ENCODE measurements at places on chromosomes 12 and 14.

DNA sequence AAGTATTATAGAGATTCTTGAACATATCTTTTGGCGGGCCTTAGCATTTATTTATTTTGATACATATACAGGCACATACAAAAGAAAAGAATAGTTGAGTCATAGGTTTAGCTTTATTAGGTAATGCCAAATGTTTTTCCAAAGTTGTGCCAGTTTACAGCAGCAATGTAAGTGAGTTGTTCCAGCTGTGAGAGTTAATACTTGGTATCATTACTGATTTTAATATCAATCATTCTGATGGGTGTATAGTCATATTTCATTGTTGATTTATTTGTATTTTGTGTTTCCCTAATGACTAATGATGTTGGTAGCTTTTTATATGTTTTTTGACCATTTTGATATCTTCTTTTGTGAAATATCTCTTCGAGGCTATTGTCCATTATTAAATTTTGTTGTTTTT, 122.4 kb downstream of the MIPOL1 start:
- no peak for DNase-seq

DNA sequence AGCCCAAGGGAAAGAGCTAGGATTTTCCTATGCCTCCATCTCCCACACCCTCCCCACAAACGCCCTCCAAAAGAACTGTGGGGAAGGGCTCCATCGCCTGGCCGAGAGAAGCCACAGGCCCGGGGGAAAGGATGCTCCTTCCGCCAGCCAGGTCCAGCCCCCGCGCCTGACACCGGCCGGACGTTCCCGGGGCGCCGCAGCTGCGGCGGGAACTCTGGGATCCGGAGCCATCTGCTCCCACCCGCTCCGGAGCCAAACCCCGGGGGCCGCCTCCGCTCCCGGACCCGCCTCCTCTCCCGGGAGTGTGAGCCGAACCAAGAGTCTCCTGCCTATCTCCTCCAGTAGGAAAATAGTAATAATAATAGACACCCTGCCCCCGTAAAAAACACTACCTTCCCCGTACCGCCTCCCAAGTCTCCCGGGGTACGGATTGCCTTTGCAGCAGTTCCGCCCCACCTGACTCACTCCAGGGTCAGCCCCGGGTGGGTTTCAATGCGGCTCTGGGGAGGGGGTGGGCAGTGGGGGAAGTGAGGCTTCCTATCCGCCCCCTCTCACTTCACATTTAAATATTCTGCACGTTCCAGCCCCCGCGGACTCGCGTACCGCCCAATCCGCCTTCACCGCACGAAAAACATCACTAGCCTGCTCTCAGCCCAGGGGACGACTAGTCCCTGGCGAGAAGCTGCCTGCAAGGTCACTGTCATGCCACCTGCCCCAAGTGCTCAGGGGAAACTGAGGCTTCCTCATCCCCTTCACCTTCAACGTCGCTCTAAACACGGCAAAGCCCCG, 2.4 kb downstream of the AGAP2 start:
- no peak for DNase-seq

DNA sequence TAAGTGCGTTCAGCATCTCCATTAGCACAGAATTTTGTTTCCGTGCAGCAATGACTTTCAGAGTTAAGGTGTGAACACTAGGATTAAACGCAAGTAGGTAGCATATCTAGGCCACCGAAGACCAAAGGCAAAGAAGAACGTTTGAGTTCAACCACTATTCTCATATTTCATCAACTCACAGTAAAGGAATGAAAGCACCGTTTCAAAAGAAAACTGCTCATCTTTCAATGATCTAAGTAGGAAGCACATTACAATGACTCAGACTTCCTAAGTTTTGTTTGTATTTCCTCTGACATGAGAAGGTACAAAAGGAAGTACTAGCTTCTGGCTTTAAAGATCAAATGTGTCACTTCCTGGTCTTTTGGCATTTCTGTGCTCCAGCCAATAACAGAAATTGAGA, 57.6 kb downstream of the ACADS start:
- DNase-seq, result no peak

- peak; percentile 37 for DNase-seq
Measured at GRCh38 chr14:94051115-94051514, 25.0 kb downstream of the OTUB2 start.

DNA sequence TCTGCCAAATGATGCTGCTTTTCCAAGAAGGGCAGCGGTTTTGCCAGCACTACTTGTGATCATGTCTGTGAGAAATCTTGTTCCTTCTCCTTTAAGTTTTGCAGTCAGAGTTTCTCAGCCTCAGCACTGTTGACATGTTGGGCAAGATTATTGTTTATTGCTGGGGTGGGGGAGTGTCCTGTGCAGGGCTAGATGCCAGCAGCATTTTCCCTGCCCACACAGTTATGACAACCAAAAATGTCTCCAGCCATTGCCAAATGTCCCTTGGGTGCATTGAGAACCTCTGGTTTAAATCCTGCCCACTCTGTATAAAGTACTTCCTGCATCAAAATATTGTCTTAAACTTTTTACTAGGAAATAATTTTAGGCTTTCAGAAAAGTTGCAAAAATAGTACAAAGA, 20.0 kb downstream of the TMEM132C start:
- no peak for DNase-seq

All from left forelimb (tissue), 1 donor.